ENCODE measurements at places on chromosomes 7 and 10.

GRCh38 chr10:62093863-62094291, 174.8 kb downstream of the RTKN2 start:
- no peak for DNase-seq

GRCh38 chr10:61890881-61891409, 10.6 kb upstream of the ARID5B start:
- no peak for DNase-seq

DNA sequence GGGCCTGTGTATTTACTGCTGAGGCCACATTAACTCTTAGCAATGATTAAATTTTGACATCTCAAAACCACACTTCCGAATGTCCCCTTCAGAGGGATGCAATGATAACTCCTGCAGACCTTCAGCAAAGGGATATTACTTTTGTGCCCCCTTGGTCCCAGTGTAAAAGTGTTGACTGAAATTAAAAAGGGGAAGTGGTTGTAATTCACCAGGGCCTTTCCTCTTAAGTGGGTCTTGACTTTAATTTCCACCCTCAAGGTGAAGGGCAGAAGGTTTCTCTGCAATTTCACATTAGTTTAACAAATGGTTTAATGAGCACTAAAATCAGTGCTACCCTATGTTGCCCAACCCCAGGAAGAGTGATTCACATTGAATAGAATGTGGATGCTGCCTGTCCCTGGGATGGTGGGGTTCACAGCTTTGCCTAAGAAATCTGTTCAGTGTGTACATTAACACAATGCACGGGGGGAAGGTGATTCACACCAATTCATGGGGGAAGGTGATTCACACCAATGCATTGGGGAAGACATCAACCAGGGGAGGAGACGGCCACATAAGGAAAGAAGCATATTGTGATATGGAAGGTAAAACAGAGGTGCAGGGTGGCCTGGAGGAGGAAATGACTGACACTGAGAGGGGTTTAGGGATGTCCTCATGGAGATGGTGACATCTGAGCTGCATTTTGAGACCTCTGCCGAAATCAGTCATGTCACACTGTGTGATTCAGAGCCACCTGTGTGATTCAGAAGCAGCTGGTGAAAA, 19.4 kb upstream of the TNS3 start:
- DNase-seq = no peak

DNA sequence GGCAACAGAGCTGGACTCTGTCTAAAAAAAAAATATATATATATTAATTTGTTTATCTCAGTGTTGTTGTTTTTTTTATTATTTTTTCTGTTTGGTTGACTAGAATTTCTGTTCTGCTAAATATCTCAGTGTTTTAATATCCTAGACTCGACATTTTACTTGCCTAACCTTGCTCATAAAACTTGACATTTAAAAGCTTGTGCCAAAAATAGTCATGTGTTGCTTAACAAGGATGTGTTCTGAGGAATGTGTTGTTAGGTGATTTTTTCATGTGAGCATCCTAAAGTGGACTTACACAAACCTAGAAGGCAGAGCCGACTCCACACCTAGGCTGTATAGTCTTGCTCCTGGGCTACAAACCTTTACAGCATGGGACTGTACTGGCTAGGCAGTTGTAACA, 23.1 kb downstream of the NRBF2 start:
- DNase-seq = no peak

GRCh38 chr7:464454-465401, 54.9 kb downstream of the PDGFA start:
- no peak for DNase-seq

DNA sequence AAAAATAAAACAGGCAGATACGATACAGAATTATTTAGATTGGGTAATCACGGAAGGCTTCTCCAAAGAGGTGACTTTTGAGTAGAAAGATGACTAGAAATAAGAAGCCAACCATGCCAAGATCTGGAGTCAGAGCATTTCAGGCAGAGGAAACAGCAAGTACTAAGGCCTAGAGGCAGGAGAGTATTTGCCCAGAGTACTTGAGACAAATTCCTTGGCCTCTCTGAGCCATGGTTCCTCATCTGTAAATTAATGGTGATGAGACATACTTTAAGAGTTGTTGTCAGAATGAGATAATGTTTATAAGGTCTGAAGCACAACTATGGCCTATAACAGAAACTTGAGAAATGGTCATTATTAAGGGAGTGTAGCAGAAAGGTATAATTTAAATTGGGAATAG, 15.8 kb upstream of the GPR37 start:
- no peak for DNase-seq
